ENCODE measurements at places on chromosomes 4 and X.

GRCh38 chr4:144174401-144175067, 34.0 kb upstream of the GYPA start:
- no peak for DNase-seq

GRCh38 chr4:40887764-40888131, 138.0 kb downstream of the NSUN7 start:
- DNase-seq: no peak

DNA sequence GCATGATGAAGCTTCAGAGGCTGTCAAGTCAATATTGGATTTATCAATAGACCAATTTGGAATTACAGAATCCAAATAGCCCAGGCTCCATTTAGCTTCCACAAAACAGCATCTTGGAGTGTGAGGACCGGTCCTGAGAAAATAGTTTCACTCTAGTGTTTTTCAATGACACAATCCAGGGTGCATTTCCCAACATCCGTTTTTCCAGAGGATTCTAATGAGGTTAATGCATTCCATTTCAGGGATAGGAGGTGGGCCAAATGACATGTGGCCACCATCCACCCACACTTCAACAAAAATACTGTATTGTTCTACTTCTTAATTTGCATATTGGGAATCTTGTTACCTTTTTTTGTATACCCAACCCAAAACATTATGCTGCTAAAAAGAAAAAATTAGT, 229.8 kb upstream of the LDB2 start:
- DNase-seq: no peak

- DNase-seq: no peak
Measured at GRCh38 chrX:151543706-151544105, 19.8 kb upstream of the PASD1 start.

- no peak for DNase-seq
Measured at GRCh38 chrX:130746709-130747342, 156.2 kb downstream of the ENOX2 start.

DNA sequence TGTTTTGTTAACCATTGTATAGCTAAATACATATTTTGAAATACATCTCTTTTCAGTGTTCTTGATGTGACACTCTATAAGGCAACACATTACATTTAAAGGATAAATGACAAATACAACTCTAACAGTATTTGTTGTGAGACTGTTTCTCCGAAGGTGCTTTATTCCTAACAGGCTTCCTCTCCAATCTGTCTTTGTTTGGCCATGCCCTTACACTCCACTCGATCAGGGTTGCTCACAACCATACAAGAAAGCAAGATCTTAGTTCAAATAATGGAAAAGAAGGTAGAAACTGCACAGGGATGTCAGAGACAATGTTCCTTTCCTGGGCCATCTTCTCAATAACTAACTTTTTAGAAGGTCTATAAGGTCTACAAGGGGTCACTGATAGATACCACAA, 36.5 kb downstream of the AMMECR1 start:
- no peak for DNase-seq

- DNase-seq: no peak
Measured at GRCh38 chr4:148216866-148217814, 225.1 kb downstream of the NR3C2 start.

- no peak for DNase-seq
Measured at GRCh38 chrX:38636949-38637819, 75.8 kb downstream of the TSPAN7 start.

Measured in caudate nucleus (tissue), 63 donors.